ENCODE measurements at places on chromosomes 6 and 20. TPM values are rescaled to one million over a fixed set of nuclear protein-coding genes. Genes with fewer than 3 reads are reported as not detected.

Gene CALHM5
- total RNA-seq, result 0.10 TPM

Gene MEI4
- total RNA-seq, result 0.63 TPM

Gene LGSN
- total RNA-seq, result 0.45 TPM

Gene CYP39A1
- 1.8 TPM for total RNA-seq

Gene PPARD
- total RNA-seq, result 9.7 TPM

Gene SNAP91
- 0.83 TPM for total RNA-seq

Gene TIAM2
- total RNA-seq, result 27.8 TPM

Gene SYCP2
- 2.1 TPM for total RNA-seq

Gene MYCT1
- 1.6 TPM for total RNA-seq

Gene ADGRF4
- not detected for total RNA-seq

Gene PMEPA1
- total RNA-seq, result 8.9 TPM

Gene GNAS-AS1
- total RNA-seq, result 15.0 TPM

Gene SLC17A2
- total RNA-seq, result not detected

- no peaks in the 10 kb centered on the region for H3K36me3 ChIP-seq
- DNase-seq, result no peak
- peaks cover 6% of the 10 kb centered on the region for H3K4me1 ChIP-seq
- H3K27ac ChIP-seq, result no peak overlapping the region
Observed at GRCh38 chr6:125316621-125317020, 14.9 kb upstream of the HDDC2 start.

DNA sequence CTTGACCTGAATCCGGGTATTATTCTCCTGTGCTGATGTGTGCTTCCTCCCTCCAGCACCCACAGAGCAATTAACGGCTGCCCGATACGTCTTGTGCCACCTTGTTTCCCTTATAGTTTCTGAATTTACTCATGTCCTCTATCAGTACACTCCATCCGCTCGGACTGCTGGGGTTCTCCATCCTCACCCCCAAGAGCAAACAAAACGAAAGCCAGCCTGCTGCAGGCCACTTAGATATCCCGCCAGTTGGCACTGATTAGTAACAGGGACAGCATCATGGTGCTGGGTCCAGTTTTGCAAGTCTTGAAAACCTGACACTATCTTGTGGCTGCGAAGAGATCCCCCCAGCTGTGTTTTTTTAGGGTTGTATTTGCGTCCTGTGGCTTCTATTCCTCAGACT is 71.8 kb downstream of the SSR1 start:
- peaks cover 28% of the 10 kb centered on the region for H3K4me1 ChIP-seq
- no peak overlapping the region for H3K27ac ChIP-seq
- no peaks in the 10 kb centered on the region for H3K36me3 ChIP-seq
- no peak for DNase-seq

DNA sequence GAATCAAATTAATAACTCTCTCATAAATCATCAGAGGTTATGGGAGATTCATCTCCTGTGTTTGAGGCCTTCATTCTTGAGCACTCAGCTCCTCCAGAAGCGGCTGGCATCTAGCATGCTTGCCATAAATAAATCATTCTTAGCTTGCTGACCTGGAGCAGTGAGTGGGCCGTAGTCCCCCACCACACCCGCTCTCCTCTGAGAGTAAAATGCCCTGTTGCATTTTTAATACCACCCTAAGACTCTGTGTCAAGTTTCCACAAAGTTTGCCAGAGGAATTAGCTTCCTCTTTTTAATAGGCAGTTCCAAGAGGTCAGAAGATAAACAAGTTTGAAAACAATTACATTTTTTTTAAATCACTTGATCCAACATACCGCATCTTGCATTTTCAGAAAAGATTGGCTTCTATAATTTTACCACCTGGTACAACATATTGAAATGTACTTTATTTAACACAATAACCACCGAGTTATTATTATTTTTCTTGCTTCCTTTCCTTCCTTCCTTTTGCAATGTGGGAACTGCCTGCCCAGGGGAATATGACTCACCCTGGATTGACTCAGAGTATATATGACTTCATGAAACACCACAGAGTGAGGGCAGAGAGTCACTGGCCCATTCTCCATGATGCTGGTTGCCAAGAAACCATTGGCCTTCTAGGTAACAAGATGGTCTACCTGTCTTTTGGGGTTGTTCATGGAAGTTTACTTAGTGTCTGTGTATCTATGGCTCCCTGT is 29.4 kb upstream of the CLIC5 start:
- no peak overlapping the region for H3K4me3 ChIP-seq
- DNase-seq, result no peak
- H3K27me3 ChIP-seq, result no peaks in the 10 kb centered on the region
- H3K36me3 ChIP-seq, result no peaks in the 10 kb centered on the region
- H3K4me1 ChIP-seq, result peaks cover 4% of the 10 kb centered on the region

DNA sequence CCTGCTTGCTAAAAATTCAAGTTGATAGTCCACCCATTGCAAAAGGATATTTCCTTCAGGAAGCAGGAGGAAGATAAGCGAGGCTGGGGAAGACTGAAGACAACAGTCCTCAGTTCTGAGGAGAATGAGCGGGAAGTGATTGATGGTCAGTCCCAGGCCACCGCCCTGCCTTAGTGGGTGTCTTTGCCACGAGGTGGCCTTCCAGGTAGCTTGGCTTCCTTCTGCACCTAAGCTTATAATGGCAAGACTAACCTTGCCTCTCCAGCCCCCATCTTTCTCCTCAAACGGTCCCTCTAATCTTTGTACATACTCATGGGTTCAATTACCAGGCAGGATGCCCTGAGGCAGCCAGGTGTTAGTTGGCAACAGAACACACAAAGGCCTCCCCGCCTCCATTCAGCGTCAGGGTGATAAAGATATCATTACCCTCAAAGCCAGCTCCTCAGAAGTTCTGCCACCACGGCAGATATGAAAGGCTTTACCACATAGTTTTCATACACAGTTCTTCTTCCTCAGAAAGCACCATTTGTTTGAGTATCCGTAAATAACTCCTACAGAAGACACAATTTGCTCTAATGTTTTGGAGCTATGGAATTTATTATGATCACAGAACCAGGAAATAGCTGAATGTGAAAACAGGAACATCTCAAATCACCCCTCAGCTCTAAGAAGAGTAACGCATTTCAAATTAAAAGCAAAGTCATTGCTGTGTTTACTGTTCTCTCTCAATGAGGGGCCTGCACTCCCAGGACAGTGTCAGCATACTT is 249.4 kb downstream of the ATXN1 start:
- H3K27me3 ChIP-seq, result no peaks in the 10 kb centered on the region
- H3K36me3 ChIP-seq, result no peaks in the 10 kb centered on the region
- no peak overlapping the region for H3K27ac ChIP-seq
- no peak overlapping the region for H3K4me3 ChIP-seq
- peaks cover 30% of the 10 kb centered on the region for H3K4me1 ChIP-seq

GRCh38 chr20:6295127-6295866 is 172.5 kb upstream of the FERMT1 start:
- no peaks in the 10 kb centered on the region for H3K27me3 ChIP-seq
- H3K4me3 ChIP-seq, result no peak overlapping the region
- no peak for DNase-seq
- no peaks in the 10 kb centered on the region for H3K36me3 ChIP-seq
- H3K4me1 ChIP-seq, result no peaks in the 10 kb centered on the region
- H3K27ac ChIP-seq, result no peak overlapping the region

DNA sequence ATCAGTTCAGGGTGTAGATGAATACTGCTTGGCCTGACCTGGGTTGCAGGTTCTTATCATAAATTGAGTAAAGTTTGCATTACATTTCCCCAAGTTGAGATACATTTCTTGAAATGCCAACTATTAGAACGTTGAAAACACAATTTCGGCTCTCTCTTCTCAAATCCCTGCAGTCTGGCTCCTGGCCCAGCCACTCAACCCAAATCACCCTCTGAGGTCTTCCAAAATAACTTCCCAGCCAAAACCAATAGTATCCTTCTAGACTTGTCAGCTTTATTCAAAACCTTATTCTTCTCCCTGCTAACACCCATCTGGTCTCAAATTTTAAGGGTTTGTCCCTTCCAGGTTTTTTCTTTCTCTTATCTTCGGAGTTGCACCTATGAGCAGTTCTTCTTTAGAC is 263.6 kb downstream of the EYA4 start:
- no peak overlapping the region for H3K27ac ChIP-seq
- no peaks in the 10 kb centered on the region for H3K27me3 ChIP-seq
- DNase-seq, result no peak

- no peak overlapping the region for H3K4me3 ChIP-seq
- H3K27me3 ChIP-seq, result no peaks in the 10 kb centered on the region
- no peak overlapping the region for H3K27ac ChIP-seq
- no peaks in the 10 kb centered on the region for H3K4me1 ChIP-seq
- no peaks in the 10 kb centered on the region for H3K36me3 ChIP-seq
Observed at GRCh38 chr6:127496471-127496870, 22.7 kb downstream of the MTCL3 start.

DNA sequence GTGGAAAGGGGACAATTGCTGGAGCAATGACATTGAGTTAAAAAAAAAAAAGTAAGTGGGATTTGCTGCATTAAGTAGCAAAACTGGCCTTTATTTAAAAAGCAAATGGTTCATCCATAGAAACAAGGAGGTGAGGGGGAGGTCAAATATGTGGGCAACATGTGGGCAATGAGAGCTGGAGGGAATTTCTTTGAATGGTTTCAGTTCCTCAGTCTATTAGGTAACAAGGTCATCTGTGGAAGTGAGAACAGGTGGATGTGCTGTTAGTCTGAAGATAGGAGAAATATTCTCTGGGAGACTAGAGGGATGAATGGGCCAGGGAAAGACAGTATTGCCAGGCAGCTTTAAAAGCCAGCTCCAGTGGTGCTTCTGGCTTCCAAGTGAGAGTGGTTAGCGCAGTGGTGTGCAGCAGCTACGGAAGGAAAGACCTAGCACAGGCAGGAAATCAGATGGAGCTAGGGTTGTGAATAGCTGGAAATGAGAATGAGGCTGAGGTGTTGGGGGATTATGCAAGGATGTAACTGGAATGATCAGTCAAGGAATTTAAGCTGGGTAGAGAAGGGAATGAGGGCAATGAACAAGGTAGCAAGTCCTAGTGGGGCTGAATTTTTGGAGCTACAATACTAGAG is 727.6 kb downstream of the PTPRT start:
- DNase-seq, result no peak
- no peak overlapping the region for H3K27ac ChIP-seq
- H3K4me1 ChIP-seq, result no peaks in the 10 kb centered on the region
- peaks cover 7% of the 10 kb centered on the region for H3K36me3 ChIP-seq
- H3K4me3 ChIP-seq, result no peak overlapping the region
- no peaks in the 10 kb centered on the region for H3K27me3 ChIP-seq

GRCh38 chr6:105501826-105502344 is 99.0 kb upstream of the PREP start:
- no peak overlapping the region for H3K4me3 ChIP-seq
- H3K36me3 ChIP-seq, result no peaks in the 10 kb centered on the region
- no peaks in the 10 kb centered on the region for H3K27me3 ChIP-seq
- H3K27ac ChIP-seq, result no peak overlapping the region

DNA sequence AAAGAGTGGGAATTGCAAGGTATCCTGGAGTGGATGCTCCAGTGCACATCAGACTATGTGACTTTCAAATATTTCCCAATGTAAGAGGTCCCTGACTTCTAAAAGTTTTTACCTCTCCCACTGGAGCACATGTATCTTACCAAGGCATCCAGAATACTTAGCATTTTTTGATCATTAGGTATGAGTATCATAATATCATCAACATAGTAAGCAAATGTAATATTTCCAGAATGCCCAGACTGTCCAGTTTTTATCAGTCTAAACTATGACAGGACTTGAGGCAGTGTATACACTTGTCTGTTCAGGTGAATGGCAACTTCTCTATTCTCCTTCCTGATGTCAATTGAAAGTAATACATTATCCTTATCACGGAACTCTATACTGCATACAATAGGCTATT is 924.6 kb upstream of the GJE1 start:
- 0 out of 2 replicates have a peak, but pooled peaks cover 4% of the 10 kb centered on the region for H3K36me3 ChIP-seq
- H3K4me3 ChIP-seq, result no peak overlapping the region
- no peaks in the 10 kb centered on the region for H3K27me3 ChIP-seq
- H3K27ac ChIP-seq, result no peak overlapping the region

DNA sequence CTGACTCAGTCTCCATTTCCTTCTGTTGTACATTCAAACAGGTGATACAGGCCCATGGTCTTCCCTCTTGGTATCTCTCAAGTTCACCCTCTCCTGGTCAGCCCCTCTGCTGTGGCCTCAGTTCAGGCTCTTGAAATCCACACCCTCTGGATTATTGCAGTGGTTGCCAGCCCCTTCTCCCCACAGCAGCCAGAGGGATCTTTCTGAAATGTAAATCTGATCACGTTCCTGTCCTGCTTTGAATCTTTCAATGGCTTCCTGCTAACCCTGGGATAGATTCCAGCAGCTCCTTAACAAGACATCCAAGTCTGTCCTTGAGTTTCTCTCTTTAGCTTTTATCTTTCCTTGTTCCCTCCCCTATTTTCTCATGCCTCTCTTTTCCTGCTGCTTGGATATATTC is 22.2 kb downstream of the CHMP4B start:
- no peak overlapping the region for H3K4me3 ChIP-seq
- H3K27ac ChIP-seq, result peak overlapping the region; percentile 55
- no peaks in the 10 kb centered on the region for H3K36me3 ChIP-seq
- peaks cover 19% of the 10 kb centered on the region for H3K4me1 ChIP-seq
- H3K27me3 ChIP-seq, result no peaks in the 10 kb centered on the region
